ENCODE measurements at places on chromosomes 1 and 21.

- no peak for DNase-seq
These were observed 482 bp downstream of the SLC2A5 start for GRCh38 chr1:9068981-9069325.

DNA sequence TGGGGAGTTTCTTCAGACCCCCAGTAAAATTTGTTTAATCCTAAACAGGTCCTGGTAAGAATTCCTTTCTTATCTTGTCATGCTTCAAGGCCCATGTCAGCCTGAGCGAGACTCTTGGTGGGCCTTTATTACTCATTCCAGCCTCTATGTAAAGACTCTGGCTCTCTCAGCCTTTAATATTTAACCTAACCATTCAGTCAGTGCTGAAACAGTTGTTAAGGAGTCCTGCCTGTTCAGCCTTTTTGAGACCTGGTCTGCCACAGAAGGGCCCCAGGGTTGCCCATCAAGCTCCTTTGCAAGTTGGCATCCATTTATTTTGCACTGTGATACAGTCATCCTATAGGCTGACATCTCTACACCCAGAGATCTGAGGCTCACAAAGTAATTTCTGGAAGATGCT lies 107.7 kb upstream of the VANGL1 start:
- no peak for DNase-seq

DNA sequence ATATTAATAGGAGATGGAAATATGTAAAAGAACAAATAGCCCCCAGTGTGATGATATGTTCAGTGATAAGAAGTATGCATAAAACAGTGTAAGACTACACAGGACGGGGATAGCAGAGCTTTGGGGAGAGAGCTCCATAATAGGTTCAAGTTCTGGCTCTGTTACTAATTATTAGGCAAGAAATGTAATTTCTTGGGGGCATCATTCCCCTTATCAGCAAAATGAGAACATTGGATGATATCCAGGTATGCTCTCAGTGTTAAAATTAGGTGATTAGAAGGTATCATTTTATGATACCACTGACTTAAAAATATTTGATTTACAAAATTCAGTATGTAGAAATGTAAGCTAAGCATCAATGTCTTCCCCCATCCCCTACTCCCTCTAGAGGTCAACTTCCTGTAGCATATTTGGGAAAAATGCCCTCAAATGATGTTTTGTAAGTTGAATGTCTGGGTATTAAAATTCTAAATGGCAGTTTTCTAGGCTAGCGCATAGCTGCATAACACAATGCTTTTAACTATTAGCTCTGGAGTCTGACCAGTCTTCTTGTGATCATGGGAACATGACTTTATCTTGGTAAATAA lies 585.7 kb upstream of the CAMK1G start:
- DNase-seq, result no peak

- no peak for DNase-seq
These were observed 18.1 kb upstream of the BEND5 start for GRCh38 chr1:48794816-48795215.

DNA sequence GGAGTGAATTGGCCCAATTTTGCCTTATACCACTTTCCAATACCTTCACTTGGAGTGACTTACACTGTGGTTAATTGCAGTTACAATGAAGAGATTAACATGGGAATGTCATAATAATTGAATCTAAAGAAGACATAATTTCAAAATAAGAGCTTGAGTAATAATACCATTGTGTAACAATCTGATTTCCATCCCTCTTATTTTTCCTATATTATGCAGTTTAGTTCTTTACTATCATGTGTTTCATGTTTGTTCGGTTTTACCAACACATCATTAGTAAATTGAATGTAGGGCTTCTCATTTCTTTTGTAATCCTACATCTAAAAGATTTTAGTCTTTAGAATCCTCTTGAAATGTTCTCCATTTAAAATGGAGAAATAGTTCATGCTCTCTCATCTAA lies 19.2 kb upstream of the XPR1 start:
- DNase-seq, result no peak

DNA sequence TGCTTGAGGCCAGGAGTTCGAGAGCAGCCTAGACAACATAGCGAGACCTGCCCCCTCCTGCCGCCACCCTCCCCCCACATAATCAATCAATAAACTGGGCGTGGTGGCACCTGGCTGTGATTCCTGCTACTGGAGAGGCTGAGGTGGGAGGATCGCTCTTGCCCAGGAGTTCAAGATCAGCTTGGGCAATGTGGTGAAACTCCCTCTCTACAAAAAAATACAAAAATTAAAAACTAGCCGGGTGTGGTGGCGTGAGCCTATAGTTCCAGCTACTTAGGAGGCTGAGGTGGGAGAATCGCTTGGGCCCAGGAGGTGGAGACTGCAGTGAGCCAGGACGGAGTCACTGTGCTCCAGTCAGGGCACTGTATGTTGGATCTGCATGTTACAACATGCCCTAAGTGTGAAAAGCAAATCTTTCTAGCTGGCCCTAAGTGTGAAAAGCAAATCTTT lies 7.0 kb upstream of the MDM4 start:
- no peak for DNase-seq

DNA sequence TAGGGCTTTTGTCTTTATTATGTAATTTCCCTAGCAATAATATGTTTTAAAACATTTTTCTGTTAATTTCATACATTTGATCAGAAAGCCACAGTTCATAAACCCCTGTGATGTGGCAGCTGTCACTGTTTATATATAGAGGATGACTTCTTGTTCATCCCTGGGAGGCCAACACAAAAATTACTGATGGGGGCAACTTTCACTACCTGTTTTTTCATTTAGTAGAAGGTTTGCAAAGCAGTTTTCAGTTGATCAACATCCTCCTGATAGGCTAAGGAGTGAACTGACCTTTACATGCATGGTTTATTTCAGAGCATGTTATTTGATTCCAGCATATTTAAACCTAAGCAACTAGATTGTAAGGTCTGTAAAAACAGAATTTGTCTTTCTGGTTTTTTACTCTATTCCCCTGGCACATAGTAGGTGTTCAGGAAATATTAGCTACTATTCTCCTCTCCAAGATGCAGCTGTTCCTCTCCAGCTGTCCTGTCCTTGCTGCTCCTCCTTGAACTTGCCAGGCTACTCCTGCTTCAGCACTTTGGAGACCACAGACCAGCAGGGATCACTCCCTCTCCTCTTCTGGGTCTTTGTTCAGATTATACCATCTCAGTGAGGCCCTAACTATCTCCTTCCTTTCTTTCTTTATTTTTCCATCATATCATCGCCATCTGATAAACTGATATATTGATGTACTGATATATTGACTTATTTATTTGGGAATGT lies 54.7 kb downstream of the ROR1 start:
- no peak for DNase-seq

GRCh38 chr1:19418503-19418971 lies 66.8 kb downstream of the CAPZB start:
- no peak for DNase-seq

DNA sequence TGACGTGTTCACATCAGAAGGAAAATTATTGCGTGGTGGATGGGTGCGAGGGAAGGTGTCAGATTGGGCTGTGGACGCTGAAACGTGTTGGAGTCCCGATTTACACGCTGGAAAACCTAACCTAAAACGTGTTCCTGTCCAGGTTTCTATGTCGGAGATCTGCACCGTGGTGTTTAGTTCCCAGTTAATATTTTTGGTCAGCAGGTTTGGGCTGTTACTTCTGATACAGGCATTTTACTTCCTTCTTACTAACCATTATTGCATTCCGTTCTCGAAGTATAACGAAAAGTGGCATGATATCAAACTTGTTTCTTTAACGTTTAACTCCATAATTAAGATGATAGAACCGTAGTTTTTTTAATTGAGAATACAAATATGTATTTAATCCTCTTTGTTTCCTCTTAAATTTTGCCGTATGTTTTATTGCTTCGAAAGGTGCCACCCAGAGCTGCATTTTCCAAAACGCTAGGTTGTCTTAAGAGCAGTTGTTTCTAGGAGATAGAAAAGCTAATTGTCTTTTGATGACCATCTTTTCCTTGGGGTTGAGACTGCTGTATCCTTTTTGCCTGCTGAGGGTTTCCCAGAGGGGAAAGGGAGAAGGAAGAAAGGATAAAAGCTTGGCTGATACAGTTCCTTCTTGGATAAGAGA lies 1.3 kb downstream of the ADARB1 start:
- DNase-seq, result no peak

- DNase-seq, result no peak
These were observed 14.6 kb upstream of the PKP1 start for GRCh38 chr1:201268604-201269151.

Measured in stimulated activated CD8-positive, alpha-beta memory T cell treated with anti-CD3 and anti-CD28 coated beads, Interleukin-15, amount 100 ng/mL, for 24 hours (primary cell).